ENCODE measurements at places on chromosomes 4 and X.

GRCh38 chr4:36152735-36153134, 91.6 kb downstream of the ARAP2 start:
- DNase-seq, result no peak

DNA sequence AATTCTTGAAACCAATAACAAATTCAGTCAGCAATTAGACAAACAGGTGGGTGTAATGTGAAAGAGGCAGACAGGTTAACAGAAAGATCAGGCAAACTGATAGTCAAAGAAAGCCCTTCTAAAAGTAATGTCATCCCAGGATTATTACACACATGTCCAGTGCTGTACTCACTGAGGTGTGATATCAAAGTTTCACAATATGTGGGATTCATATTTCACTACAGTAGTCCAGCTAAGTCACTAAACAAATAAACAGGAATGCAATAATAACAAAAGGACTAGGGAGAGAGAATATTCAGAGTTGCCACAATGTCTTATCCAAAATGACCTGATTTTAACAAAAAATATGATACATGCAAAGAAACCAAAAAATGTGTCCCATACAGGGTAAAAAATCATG, 787.5 kb downstream of the FSTL5 start:
- DNase-seq, result no peak

GRCh38 chr4:96009427-96010119, 169.7 kb downstream of the PDHA2 start:
- DNase-seq, result no peak

- no peak for DNase-seq
Observed at GRCh38 chrX:53257166-53257565, 24.2 kb downstream of the IQSEC2 start.

GRCh38 chr4:98662626-98663225, 4.3 kb upstream of the TSPAN5 start:
- DNase-seq, result peak; percentile 54

DNA sequence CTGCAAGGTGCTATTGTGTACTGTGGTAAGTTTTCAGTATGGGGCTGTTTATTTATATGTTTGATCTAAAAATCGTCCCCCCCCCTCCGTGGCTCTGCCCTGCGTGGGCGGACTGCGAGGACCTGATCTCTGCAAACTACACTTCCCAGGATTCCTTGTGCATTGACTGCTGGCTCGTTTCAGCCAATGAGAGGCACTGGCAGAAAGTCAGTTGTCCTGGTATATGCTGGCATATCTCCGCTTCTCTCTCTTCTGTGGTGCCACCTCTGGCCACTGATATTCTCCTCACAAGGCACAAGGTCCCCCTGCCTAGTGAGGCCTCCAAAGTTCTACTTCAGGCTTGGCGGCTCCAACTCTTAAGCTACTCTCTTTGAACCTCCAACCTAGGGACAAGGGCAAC, 168.8 kb upstream of the ZFP42 start:
- no peak for DNase-seq

DNA sequence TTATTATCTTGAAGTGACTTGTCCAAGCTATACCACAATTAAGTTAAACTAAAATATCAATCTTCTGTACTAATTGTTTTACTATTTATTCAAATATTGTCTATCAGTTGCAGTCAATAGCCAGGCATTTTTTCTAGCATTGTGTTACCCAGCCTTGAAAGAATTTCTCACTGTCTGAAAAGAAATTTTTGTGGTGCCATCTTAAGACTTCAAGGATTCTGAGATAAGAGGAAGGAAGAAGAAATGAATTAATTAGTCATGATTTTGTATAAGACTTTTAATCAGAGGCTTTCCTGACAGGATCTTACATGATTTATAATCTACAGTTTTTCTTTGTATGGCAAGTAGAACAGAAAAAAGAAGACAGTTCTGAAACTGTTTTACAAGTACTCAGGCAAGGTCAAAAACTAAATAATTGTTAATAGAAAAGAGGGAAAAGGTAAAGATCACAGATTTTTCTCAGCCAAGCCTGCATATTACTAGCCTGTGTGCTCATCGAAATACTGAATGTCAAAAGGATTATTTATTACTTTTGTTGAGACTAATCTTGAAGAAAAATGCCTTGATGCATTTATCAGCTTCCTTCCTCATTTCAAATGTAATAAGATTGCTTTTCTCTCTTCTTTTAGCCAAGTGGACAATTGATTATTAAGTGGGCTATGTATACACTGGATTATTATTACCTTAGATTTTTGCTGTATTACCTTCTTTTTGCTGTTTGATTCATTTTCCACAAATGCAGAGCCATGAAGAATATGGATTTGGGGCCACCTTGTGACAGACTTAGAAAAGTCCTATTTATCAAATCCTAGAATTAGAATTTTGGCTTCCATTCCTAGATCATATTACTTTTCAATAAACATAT, 53.8 kb downstream of the CXCL1 start:
- DNase-seq, result no peak

- no peak for DNase-seq
Observed at GRCh38 chr4:6086846-6087245, 68.6 kb upstream of the C4orf50 start.

- no peak for DNase-seq
Observed at GRCh38 chrX:115579327-115579726, 18.4 kb downstream of the PLS3 start.

- no peak for DNase-seq
Observed at GRCh38 chrX:23803931-23804381, 21.0 kb downstream of the SAT1 start.

DNA sequence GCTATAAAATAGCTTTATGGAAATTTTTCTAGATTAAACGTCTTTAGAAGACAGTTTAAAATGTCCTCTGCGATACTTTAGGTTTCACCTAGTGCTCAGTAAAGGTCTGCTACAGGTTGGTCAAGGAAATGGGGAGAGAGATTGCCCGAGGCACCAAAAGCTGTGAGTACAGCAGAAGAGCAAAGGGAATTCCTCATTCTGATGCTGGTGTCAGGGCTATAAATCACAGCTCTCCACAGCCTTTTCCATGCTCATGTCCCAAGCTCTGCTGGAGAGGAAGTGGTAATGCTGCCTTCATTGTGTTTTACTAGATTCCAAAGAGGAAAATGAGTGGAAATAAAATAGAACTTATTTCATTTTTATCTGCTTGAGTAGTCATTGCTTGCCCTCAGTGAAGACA, 2060.4 kb downstream of the ARAP2 start:
- DNase-seq, result no peak

GRCh38 chr4:174071595-174071994, 211.9 kb downstream of the FBXO8 start:
- DNase-seq, result no peak

GRCh38 chrX:11465648-11466411, 172.6 kb downstream of the AMELX start:
- DNase-seq, result no peak

GRCh38 chr4:145071560-145071959, 26.4 kb downstream of the ANAPC10 start:
- no peak for DNase-seq

- DNase-seq, result no peak
Observed at GRCh38 chr4:28916585-28916984, 1803.6 kb upstream of the PCDH7 start.

DNA sequence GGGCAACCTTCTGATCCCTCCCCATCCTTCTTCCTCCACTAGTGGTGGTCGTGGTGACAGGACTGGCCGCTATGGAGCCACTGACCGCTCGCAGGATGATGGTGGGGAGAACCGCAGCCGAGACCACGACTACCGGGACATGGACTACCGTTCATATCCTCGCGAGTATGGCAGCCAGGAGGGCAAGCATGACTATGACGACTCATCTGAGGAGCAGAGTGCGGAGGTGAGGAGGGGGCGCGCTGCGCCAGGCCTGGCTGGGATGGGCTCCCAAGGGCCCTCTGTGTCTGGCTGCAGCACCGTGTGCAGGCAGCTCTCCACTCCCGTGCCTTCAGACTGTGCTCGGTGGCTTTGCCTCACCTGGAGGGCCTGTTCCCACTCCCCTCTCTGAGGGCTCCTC, 24.3 kb downstream of the RBM10 start:
- DNase-seq, result no peak

DNA sequence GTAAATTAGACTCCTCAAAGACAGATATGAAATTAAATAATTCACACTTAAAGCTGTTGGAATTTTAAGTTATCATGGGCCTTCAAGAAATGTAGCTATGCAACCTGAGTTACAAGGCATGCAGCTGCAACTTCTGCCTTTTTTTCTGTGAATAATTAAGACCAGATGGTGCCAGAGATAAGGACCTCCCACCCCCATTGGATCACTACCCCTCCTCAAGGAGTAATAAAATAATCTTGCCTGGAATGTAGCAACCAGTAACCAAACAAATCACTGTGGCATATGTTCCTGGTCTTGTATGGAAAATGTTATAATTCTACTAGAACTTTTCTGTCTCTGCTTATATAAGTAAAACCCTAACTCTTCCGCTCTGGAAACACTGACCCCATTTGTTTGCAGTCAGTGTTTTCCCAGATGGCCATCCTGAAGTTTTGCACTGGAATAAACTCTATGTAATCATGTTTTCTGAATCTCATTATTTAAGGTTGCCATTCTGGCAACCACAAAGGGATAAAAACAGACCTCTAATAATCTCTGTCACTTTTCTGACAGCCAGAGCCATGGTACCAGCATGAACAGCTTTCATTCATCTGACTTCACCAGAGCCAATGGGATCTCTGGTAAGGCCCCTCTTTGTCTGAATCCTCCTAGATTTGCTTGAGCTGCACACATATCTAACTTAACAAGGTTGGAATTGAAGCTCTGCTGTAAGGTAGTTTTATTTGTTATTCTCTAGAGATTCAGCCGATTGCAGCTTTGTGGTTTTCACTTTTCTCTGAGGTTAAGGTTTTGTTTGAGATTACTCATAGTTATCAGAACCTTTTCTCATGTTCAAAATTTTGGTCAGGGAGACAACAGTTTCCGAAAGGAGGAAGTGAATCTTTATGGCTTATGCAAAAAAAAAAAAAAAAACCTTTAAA, 274.6 kb downstream of the NAF1 start:
- DNase-seq, result no peak

- no peak for DNase-seq
Observed at GRCh38 chrX:53084863-53085262, 2.7 kb downstream of the TSPYL2 start.

GRCh38 chr4:92305878-92306520, 2.2 kb downstream of the GRID2 start:
- DNase-seq, result no peak

GRCh38 chr4:142631836-142632235, 214.3 kb downstream of the INPP4B start:
- no peak for DNase-seq

- DNase-seq, result no peak
Observed at GRCh38 chrX:30851449-30851848, 37.6 kb downstream of the TAB3 start.

DNA sequence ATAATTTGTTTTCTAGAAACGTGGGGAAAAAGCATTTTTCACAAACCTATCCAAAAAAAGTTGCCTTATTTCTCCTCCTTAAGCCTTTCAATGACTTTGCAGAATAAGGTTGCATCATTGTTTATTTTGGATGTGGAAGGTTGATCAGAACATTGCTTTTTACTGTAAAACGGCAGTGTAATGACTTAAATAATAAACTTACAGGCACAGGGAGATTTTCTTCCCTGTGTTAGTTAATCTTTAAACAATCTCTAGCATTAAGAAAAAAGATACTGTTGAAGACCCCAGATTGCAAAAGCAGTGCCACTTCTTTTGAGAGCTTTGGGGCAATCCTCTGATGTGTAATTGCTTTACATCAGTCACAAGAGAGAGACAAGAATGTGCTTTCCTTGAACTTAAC, 153.4 kb downstream of the ARX start:
- DNase-seq, result no peak
